ENCODE measurements at places on chromosomes 16 and 17.

GRCh38 chr17:56176091-56176490 is 22.8 kb downstream of the ANKFN1 start:
- DNase-seq: no peak

GRCh38 chr16:75478480-75479345 is 14.2 kb upstream of the TMEM170A start:
- DNase-seq: no peak

GRCh38 chr17:9419932-9420453 is 155.6 kb downstream of the STX8 start:
- no peak for DNase-seq

DNA sequence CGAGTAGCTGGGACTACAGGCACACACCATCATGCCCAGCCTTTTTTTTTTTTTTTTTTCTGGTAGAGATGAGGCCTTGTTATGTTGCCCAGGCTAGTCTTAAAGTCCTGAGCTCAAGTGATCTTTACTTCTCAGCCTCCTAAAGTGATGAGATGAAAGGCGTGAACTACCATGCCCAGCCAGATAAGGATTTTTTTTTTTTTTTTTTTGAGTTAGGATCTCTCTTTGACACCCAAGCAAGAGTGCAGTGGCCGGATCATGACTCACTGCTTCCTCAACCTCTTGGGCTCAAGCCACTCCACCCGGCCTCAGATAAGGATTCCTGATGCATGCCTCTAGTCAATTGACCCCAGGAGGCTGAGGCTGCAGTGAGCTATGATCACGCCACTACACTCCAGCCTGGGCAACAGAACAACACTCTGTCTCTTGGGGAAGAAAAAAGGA is 11.2 kb upstream of the PLEKHG4 start:
- DNase-seq: no peak
